Fibroblast of mammary gland (primary cell): ENCODE measurements at places on chromosomes 13 and 19.

DNA sequence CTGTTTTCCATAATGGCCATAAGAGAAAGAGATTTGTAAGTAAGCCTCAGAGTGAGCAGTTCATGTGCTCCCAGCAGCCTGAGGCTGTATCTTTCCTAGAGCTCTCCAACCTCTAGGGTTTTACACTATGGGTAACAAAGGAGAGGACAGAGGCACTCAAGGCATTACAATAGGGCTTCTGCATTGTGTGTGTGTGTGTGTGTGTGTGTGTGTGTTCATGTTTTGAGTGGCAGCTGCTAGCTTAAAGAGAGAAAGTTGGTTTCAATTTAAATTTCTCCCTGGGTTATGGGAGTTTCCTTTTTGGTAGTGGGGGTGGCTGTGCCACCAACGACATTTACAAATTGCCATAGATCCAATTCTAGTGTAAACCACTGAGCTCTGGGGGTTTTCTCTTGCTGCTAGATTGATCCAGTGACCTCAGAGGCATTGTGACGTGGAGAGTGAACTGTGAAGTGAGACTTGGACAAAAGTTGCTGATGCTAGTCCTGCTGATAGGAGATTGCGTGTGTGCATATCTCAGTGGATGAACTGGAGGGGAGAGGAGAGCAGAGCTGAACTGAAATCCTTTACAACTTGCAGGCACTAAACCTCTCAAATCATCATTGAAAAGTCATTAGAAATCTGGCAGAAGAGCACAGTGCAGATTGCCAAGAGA is 67.2 kb upstream of the OLFM4 start:
- DNase-seq: no peak

- no peak for DNase-seq
Observed at GRCh38 chr13:32376642-32377415, 51.1 kb downstream of the N4BP2L1 start.

GRCh38 chr13:79688741-79689140 is 207.8 kb downstream of the NDFIP2 start:
- no peak for DNase-seq

DNA sequence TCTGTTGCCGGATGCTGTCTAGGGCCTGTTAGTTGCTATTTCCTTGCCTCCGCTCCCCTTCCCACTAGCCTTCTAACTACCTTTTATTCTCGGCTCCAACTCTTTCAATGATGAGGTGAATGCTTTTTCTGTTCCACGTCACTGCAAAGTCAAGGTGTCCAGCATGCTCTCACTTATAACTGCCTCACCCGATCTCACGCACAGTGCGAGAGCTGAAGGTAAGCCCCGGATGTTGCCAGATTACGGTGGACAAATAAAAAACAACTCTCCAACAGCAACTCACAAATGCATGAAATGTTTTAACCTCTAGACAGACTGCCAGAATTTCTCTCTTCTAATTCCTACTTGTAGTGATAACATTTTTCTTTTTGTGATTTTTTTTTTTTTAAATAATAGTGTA is 169.9 kb downstream of the STK24 start:
- DNase-seq: no peak

- no peak for DNase-seq
Observed at GRCh38 chr13:110200276-110200870, 106.6 kb downstream of the COL4A1 start.

DNA sequence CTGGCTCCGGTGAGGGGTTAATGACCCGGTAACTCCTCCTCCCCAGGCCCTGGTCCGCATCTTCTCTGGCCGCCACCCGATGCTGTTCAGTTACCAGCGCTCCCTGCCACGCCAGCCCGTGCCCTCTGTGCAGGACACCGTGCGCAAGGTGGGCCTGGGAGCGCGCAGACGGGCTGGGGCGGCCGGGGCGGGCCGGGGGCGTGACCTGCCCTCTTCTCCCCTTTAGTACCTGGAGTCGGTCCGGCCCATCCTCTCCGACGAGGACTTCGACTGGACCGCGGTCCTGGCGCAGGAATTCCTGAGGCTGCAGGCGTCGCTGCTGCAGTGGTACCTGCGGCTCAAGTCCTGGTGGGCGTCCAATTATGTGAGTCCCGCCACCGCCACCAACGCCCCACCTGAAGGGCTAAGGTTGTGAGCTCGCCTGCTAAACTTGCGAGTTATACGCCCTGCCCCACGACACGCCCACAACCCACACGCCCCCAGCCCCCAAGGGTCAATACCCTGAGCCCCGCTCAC is 10.4 kb downstream of the CPT1C start:
- no peak for DNase-seq

DNA sequence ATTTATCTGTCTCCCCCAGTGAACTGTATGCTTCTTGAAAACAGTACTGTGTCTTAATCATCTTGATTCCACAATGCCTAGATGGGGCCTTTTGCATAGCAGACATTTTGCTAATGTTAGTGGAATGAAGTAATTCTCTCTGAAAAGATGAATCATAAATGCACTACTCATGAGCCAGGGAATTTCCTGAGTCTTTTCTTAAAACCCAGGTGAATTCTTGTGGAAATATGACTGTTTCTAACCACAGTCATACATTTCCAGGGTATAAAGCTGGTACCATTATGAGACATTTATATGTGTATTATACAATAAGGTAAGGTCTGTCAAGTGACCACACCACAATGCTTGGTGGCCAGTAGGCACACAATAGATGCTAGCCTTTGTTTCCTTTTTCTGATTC is 5.5 kb upstream of the KCTD4 start:
- peak; percentile 92 for DNase-seq

- no peak for DNase-seq
Observed at GRCh38 chr13:34587576-34587975, 354.5 kb upstream of the NBEA start.

GRCh38 chr13:35718084-35718483 is 241.6 kb upstream of the MAB21L1 start:
- DNase-seq: no peak

- DNase-seq: no peak
Observed at GRCh38 chr19:9148697-9149096, 8.5 kb downstream of the ZNF317 start.

DNA sequence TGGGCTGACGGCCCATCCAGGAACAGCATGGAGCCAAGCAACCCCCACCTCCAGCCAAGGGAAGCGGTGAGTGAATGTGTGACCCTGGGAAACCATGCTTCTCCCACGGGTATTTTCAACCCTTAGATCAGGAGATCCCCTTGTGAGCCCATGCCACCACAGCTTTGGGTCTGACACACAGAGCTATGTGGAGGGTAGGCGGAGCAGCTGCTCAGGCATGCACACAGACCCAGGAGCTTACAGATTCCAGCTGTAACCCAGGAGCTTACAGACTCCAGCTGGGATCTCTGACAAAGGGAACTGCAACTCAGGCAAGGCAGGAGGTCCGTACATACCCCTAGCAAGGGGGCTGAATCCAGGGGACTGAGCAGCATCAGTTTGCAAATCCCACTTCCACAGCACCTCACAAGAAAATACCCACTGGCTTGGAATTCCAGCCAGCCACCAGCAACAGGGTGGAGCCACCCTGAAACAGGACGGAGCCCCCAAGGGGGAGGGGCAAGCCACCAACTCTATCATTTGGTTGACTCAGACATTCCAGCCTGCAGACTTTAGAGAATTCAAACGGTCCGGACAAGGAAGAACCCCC is 40.8 kb upstream of the RFXAP start:
- peak; percentile 12 for DNase-seq

- peak; percentile 49 for DNase-seq
Observed at GRCh38 chr19:10173527-10173926, 21.2 kb downstream of the DNMT1 start.

DNA sequence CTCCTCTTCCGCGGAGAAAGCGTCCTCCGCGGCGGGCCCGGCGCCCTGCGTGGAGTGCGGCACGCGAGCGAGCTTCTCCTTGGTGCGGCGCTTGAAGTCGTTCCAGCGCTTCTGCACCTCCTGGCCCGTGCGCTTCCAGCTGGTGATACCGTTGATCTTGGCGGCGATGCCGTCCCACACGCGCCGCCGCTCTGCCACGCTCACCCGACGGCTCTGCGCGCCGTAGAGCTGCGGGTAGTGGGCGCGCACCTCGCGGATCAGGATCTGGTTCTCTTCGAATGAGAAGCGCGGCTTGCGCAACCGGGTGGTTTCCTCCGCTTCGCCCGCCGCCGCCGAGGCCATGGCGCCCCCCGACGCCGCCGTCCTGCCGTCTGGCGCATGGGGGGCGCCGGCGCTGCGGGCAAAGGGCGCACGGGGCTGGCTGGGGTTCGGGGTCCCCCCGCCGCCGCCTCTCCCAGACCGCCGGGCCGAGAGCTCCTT is 941 bp downstream of the MYPOP start:
- peak; percentile 44 for DNase-seq

DNA sequence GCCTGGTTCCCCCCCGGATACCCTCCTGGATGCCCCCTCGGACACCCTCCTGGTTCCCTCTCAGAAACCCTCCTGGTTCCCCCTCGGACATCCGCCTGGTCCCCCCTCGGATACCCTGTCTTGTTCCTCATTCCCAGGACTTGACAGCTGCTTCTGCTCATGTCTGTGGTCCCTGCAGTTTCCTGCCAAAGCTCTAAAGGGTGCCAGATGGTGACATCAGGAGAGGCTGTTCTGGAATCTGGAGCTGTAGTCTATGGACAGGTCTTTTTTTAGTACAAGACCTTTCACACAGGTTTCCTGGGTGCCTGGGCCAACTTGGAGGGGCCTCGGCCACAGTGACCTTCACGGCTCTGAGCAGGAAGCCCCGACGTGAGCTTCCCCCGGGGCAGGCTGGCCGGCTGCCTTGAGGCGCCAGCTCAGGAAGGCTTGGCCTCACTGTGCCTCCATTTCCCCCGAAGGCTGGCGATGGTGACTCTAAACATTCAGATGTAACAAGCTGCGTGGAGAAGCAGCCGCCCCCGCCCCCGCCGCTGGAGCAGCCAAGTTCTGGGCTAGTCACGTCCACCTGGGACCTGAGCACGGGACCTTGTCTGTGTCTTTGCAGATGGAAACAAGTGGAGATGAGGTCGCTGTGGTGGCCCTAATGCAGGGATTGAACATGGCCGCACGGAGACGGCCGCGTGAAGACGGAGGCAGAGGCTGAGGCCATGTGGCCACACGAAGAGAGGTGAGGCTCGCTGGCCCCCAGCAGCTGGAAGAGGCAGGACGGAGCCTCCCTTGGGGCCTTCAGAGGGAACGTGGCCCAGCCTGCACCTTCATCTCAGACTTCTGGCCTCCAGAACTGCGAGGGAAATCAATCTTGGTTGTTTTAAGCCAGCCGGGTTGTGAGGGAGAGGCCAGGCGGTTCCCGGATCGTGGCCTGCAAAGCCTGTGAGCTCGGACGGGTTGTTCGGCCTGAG is 12.7 kb downstream of the SGTA start:
- DNase-seq: peak; percentile 62

DNA sequence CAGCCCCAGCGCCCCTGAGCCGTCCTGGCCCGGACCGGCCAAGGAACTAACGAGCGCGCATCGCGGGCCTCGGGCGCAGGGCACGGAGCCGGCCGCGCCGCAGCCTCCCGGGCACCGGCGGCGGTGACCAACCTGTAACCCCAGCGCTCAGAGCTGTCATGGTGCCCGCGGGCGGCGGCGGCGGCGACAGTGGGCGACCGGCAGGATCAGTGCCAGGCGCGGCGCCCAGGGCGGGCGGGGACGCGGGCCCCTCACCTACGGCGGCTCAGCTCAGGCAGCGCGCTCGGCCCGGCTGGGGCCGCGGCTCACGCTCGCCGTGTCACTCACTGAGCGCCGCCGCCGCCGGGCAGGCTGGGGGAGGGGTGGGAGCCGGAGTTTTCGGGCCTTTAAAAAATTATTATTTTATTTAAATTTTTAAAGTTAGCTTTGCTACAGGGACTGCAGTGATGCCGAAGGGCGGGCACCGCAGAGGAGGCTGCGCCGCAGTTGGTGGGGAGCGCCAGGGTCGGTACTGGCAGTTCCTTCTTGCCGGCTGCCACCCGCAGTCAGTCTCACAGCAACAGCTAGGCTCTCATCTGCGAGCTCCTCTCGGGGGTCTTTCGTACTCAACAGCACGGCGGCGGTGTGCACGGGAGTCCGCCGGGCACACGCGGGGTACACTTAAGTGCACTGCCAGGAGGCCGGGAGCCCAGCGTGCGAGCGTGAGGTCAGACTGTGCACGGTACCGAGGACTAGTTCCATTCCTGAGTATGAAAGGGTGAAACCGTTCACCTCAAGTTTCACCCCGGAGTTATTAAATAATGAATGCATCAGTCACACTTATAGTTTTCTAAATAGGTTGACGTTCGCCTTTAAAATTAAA is at the start of gene NALCN:
TSS of gene NALCN (minus strand) at position 328 of the 862 bp plus-strand sequence. CDS start 17,382 bp downstream, outside the sequence.
- no peak for DNase-seq
